ENCODE measurements at places on chromosomes 4 and X.

- no peak for DNase-seq
Observed at GRCh38 chr4:15547392-15547791, 77.7 kb downstream of the CC2D2A start.

DNA sequence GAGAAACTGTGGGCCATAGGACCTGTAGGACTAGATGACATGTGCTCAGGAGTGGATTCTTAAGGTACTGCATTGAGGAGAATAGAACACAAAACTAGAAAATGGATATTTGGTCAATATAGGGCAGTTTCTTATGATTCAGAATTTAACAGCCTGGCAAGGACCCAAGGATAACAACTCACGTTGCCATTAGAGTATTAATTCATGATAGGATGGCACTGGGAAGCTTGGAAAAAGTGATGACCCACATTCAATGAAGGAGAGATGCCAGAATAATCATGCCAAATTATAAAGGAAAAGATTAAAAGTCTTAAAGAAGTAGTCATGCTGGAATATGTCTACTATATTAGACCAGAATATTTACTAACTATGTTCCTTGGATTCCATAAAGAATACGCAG is 594.5 kb downstream of the ANKRD50 start:
- no peak for DNase-seq

DNA sequence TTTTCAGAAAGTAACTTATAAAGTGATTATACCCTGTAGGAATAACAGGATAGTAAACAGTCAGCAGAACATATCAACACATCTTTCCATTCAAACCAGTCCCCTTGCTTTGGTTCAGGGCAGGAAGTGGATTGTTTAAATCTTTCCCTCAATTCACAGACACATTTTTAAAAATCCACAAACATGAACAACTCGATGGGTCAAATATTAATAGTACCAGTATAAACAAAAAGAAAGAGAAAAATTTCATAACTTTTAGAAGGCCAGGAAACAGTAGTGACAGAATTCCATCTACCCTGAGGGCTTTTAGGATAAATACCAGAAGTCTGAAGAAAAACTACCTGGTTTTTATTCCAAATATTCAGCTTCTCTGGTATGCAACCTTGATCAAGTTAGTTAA is 1072.8 kb upstream of the PABPC4L start:
- DNase-seq = no peak

GRCh38 chr4:38665551-38666411 is 1.8 kb downstream of the KLF3 start:
- no peak for DNase-seq

GRCh38 chrX:10569946-10570345 is 50.4 kb downstream of the MID1 start:
- no peak for DNase-seq

DNA sequence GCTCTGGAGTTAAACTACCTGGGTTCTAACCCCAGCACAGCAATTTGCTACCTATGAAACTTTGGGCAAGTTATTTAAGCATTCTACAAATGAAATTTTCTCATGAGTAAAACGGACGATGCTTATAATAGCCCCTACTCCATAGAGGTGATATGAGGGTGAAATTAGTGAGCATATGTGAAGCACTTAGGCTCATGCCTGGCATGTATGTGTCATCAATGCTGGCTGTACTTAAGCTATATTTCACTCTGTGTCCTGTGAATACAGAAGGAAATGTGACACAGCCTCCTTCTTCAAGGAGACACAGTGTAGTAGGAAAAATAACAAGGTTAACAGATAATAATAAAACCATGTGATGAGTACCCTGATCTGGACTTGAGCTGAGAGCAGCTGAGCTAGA is 20.4 kb upstream of the FMR1NB start:
- DNase-seq = no peak

- DNase-seq = peak; percentile 49
Observed at GRCh38 chr4:118774989-118775388, 60.9 kb downstream of the SEC24D start.

DNA sequence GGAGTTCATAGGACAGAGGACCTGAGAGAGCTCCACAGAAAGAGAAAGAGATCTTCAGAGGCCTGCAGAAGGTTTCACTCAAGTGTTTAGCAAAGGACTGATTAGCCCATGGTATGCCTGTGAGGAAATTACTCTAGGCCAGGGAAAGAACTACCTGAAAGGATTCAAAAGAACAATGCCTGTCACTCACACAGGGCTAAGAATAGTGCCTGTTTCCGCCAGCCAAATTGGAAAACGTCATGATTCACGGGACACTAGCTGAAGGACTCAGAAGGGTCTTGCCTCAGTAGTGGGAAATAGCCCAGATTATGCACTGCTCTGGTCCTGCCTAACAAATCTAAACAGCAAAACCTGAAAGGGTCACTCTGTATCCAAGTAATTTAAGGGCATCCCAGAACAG is 21.1 kb downstream of the SYTL4 start:
- no peak for DNase-seq

- DNase-seq = no peak
Observed at GRCh38 chr4:165970703-165971420, 97.8 kb downstream of the TLL1 start.

DNA sequence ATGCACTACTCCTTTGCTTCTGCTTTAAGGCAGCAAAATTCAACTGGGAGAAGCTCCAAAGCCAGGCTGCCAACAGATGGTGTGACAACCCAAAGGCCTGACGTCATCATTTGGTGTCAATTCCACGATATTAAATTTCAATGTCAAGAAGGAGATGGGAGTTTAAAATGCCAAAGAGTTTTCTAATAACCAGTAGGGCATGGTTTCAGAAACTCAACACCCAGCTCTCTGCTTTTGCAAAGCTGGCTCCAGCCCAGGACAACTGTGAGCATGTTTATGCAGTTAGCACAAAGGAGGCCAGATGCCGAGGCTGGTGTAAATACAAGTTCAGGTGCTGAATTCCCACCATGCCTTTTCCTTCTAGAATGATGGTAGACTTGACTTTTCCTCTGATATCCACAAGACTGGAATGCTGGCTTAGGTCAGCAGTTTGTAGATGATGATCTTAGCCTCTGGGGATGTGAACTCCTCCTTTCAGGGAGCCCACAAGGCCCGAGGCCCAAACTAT is 67.3 kb downstream of the AFAP1 start:
- DNase-seq = peak; percentile 95

GRCh38 chrX:63506320-63506719 is 155.2 kb upstream of the SPIN4 start:
- peak; percentile 39 for DNase-seq
